Activated naive CD4-positive, alpha-beta T cell treated with anti-CD3 and anti-CD28 coated beads for 36 hours (primary cell): ENCODE measurements at places on chromosomes 13 and 19. TPM values are rescaled to one million over a fixed set of nuclear protein-coding genes. Genes with fewer than 3 reads are reported as not detected.

The C19orf73 gene
- total RNA-seq = 1.9 TPM

The ERICH4 gene
- total RNA-seq = not detected

The B3GNT3 gene
- 0.19 TPM for total RNA-seq

The TRPM4 gene
- total RNA-seq = 0.22 TPM
